ENCODE measurements at places on chromosomes 5 and 9.
A peak's percentile ranks its signal among the peaks of the same experiment; 100 is the strongest.

DNA sequence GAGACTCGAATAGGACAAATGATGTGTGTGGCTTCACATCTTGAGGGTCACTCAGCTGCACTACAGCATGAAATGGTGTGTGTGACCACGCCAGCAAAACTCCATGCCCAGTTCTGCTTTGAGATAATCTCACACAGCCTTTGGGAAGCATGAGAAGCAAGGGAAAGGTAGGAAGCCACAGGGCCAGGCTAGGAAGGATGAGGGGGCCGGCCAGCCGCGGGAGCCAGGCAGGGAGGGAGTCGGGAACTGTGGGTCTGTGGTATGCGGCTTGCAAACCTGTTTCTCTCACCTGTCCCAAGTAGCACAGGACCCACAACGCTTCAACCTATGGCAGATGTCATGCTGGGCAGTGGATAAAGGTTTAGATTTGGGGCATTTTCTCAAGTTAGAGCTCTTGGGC is 142.0 kb downstream of the HSPA4 start:
- DNase-seq, result no peak

GRCh38 chr5:149358868-149359495 is 1.1 kb downstream of the PCYOX1L start:
- no peak for DNase-seq

DNA sequence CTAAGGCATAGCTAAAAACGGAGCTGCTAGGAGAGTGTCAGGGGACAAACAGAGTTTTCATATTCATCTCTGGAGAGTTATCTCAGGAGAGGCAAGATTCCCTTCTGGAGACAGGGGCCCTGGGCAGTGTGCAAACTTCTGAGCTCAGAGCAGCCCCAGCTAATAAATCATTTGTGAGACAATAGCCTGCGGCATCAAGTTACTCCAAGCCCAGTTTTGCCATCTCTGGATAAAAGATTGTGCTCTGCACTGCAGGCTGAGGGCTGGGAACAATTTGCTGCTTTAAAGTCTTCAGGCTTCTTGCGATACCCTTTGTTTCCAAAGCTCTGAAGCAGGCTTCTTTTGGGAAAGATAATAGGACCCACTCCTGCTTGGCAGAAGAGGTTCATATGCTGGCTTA is 164.3 kb upstream of the BRINP1 start:
- DNase-seq, result peak; percentile 14

DNA sequence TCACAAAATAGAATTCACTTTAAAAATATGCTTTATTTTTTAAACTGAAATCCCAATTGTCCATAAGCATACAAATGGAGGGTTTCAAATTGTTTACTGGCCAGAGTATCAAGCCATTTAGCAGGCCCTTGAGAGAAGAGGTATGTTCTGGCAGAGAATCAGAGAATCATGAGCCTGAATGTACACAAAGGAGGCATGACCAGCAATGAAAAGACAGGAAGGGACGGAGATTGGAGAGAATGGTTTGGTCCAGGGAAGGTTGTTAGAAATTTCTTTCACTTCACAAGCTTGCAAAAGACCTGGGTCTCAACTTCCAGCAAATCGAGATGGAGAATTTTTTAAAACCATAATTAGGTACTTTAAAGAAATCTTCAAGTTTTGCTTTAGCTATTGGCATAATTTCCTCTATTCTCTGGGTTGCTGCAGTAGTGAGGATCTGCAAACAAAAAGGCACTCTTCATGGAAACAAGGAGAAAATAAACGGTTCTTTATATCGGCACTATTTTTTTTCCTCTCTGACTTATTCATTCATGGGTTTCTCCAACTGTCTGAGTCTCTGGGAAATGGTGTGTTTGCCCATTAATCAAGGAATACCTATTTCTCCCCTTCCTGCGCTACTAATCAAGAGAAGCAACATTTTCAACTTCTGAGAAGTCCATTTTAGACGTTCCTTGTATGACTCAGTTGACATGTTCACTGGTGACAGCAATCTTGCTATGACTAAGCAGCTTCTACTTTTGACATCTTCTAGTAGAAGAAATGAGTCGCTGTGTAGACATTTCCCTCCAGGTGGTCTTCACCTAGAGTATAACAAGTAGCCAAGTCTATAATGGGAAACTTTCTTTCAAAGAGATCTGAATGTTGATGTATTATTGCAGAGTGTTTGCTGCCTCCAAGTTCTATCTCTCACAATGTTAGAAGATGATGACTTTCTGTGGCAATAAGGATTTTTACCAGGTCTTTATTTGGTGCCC is 23.1 kb upstream of the ERCC6L2 start:
- DNase-seq, result no peak

GRCh38 chr5:60679816-60680215 is 20.1 kb downstream of the DEPDC1B start:
- DNase-seq, result no peak

GRCh38 chr9:136533775-136534157 is 12.1 kb downstream of the NOTCH1 start:
- DNase-seq, result no peak

DNA sequence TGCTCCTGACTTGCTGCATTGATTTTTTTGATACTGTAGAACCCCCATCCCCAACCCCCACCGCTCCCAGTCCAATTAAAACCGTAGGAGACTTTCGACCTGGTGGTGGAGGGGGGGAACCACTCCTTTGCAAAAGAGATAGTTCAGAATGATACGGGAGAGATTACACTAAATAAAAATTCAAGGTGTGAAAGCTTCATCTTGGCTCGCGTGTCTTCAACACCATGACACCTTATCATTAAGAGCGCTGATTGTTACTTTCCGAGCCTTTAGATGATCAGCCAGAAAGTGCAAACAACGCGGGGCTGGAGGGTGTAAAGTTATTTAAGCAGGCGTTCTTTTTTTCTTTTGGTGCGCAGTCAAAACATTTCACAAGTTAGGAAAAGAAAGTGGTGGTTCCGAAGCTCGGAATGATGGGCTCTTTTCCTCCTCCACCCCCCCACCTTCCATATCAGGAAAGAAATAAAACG is 1.3 kb upstream of the ZNF462 start:
- no peak for DNase-seq

GRCh38 chr5:163535290-163535689 is 29.9 kb downstream of the MAT2B start:
- DNase-seq, result no peak

GRCh38 chr5:13664377-13664776 is 280.1 kb downstream of the DNAH5 start:
- DNase-seq, result no peak

GRCh38 chr5:181130832-181131496 is at the start of gene OR2V1:
Gene OR2V1, minus strand, starts transcription at chr5:181131169. Its CDS starts 5,865 bp downstream, at chr5:181125304.
- DNase-seq, result no peak

GRCh38 chr9:81632599-81632998 is 56.7 kb downstream of the TLE1 start:
- no peak for DNase-seq

Measured in SK-N-MC (cell line).